HFFc6 (cell line): ENCODE measurements at places on chromosomes 4 and X.

DNA sequence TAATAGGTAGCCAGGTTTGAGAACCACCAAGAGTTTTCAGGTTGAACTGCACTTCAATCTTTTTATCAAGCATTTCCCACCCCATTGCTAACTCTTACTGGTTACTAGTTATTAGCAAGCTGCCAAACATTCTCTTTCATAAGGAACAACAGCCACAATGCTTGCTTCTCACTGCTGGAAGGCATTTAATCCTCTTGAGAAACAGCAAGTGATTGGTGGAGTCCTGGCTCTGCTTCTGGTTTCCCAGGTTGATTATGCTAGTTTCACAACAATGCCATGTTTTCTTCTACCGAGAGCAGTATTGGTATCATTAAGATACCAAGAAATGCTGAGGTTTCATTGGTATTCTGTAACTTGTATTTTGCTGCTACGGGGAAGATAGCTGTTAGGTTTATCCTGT lies 32.2 kb upstream of the TXLNG start:
- DNase-seq: no peak

DNA sequence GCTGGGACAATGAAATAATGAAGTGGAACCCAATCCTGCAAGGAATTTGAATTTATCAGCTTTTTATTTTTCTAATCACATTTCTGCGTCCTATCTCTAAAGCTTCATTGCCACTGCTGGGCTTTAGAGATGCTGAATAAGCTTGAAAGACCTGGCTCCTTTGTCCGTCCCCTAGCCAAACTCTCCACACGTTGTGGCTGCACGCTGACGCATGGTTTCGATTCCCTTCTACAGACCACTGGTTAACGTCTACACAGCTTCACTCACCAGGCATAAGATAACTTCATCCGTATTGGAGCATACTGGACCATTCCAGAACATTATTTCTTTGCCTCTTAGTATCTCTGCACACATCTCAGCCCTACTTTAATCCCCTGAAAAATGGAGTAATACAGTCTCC lies 31.2 kb downstream of the SPANXN3 start:
- no peak for DNase-seq

GRCh38 chr4:96894621-96895020 lies 1054.7 kb downstream of the PDHA2 start:
- no peak for DNase-seq

- no peak for DNase-seq
Measured at GRCh38 chr4:112201915-112202505, 29.6 kb upstream of the AP1AR start.

DNA sequence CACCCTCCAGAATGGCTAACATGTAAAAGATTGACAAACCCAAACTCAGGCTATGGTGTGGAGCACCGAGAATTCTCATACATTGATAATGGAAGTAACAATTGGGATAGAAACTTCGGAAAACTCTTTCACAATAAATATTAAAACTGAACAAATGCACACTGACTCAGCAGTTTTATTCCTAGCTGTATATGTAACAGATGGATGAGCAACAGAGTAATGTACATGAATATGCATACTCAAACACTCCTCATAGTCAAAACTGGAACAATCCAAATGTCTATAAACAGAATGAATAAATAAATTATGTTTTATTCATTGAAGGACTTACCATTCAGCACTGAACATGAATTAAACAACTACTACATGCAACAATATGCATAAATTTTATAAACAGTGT lies 37.1 kb upstream of the PDE5A start:
- DNase-seq: no peak

DNA sequence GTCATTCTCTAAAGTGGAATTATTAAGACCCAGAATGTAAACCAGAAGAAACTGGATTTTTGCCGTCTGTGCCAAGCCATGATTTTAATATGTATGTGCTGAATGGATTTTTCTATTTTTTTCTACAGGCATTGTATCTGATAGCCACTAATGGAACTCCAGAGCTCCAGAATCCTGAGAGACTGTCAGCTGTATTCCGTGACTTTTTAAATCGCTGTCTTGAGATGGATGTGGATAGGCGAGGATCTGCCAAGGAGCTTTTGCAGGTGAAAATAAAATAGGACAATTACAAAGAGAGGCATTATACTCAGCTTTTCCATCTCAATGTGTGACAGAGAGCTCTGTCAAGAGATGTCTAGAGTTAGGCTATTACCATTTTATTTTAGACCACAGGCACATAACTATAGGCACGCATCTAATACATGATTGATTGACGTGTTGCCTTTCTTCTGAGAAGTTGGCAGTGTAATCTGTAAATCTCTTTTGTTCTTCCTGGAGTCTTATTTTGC lies 53.9 kb downstream of the CAPN6 start:
- DNase-seq: no peak

GRCh38 chrX:151679798-151680402 lies 15.4 kb upstream of the PRRG3 start:
- DNase-seq: no peak

GRCh38 chrX:153981771-153982533 lies 9.4 kb downstream of the TMEM187 start:
- no peak for DNase-seq

- DNase-seq: no peak
Measured at GRCh38 chr4:107261241-107261874, 225.2 kb upstream of the DKK2 start.

- no peak for DNase-seq
Measured at GRCh38 chr4:172838943-172839342, 329.7 kb upstream of the GALNT7 start.

DNA sequence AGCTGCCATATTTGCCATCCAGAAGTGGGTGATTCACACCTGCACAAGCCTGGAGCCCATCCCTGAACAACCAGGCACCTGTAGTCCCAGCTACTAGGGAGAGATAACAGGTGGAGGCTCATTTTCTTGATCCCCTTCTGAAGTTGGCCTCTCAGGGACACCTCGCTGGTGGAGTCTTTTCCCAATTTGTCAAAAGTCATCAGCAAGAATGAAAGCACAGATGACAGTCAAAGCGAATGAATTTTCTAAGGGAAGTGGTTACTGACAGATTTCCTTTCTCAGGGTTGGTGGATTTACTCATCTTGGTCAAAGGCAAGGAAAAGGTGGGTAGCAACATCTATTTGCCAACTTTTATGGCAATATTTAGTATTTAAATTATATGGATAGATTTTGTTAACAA lies 36.5 kb downstream of the FGFBP1 start:
- no peak for DNase-seq

- DNase-seq: no peak
Measured at GRCh38 chr4:171516694-171517093, 296.5 kb upstream of the GALNTL6 start.

- no peak for DNase-seq
Measured at GRCh38 chr4:187770345-187770744, 225.2 kb upstream of the ZFP42 start.

- DNase-seq: no peak
Measured at GRCh38 chrX:7950865-7951264, 23.7 kb upstream of the PNPLA4 start.

- peak; percentile 57 for DNase-seq
Measured at GRCh38 chrX:97860226-97860625, 976.5 kb downstream of the RPA4 start.

GRCh38 chrX:96997196-96997595 lies 113.5 kb downstream of the RPA4 start:
- DNase-seq: no peak

- no peak for DNase-seq
Measured at GRCh38 chr4:168880811-168881595, 129.1 kb downstream of the CBR4 start.

DNA sequence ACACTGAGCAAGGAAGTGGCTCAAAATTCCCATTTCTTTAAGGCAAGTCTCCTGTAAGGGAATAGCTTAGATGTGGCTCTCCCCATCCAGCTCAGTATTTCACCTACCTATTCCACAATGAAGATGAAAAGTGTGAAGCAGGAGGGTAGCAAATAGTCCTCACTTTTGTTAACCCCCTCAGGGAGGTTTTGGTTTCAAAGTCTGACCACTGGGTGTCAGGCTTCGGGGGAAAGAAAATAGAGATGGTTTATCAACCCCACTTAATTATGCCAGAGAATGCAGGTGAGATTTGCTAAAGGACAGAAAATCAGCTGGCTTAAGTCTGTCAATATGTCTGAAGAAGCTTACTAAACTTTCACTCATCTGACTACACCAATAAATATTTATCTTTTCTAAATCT lies 69.5 kb downstream of the DHX15 start:
- no peak for DNase-seq

GRCh38 chr4:41365681-41366080 lies 109.0 kb downstream of the UCHL1 start:
- no peak for DNase-seq

DNA sequence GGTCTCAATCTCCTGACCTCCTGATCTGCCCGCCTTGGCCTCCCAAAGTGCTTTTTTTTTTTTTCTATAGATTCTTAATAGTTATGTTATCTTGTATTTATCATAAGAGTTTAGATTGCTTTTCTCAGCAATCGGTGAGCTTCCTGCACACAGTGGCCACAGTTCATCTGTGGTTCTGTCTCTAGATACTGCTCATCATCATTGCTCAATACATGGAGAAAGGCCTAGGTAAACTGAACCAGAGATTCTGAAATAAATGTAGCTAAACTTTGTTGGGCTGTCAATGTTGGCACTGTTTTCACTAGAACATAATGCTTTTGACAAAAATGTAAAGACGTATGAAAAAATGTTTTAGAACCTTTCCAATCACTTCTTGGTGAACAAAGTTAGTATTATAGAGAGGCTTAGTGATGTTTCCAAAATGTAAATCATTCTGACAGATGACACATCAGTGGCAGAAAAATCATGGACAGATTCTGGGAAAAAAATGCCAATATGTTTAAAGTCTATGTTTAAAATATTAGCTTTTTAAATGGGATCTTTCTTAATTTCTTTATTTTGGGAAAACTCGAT lies 50.0 kb upstream of the LIMCH1 start:
- DNase-seq: no peak

DNA sequence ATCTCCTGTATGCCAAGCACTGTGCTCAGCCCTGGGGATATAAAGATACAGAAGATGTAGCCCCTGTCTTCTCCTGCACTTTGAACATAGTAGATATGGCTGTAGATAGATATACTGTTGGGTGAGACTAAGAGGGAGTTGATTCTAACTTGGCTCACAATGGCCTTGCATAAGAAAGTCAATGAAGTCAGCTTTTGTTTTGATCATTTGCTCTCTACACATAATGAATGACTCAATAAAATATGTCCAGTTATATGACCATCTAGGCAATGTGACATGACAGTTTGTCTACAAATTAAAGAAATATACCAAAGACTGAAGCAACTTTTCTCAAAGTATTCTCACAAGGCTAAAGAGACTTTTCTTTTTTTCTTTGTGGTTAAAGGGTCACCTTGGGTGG lies 147.6 kb upstream of the DIPK2B start:
- no peak for DNase-seq

- peak; percentile 87 for DNase-seq
Measured at GRCh38 chrX:85003655-85004244, at the start of gene APOOL. Gene APOOL, plus strand, starts transcription at chrX:85003877. Its CDS starts 36 bp downstream, at chrX:85003913.

GRCh38 chr4:165834116-165834515 lies 38.9 kb upstream of the TLL1 start:
- no peak for DNase-seq

GRCh38 chr4:115430024-115430423 lies 316.6 kb upstream of the NDST4 start:
- no peak for DNase-seq

GRCh38 chr4:66000510-66001117 lies 330.3 kb upstream of the EPHA5 start:
- DNase-seq: no peak

GRCh38 chr4:27692868-27693634 lies 832.4 kb downstream of the STIM2 start:
- no peak for DNase-seq

DNA sequence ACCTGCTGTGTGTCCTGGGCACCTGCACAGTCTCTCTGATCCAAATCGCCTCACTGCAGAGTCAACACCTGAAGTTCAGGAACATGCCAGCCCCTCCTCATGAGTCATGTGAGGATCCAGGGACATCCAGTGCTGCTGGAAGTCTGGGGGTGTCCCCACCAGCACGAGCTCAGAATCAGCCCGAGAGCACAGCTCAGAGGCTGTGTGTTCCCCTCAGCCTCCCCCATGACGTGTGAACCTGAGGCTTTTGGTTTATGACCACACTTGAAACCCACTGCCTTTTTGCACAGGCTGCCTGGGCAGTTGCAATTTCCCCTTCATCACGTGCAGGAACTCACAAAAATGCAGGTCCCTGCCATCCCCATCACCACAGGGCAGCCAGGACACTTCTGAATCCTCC lies 47.1 kb downstream of the PPP2R2C start:
- DNase-seq: no peak

DNA sequence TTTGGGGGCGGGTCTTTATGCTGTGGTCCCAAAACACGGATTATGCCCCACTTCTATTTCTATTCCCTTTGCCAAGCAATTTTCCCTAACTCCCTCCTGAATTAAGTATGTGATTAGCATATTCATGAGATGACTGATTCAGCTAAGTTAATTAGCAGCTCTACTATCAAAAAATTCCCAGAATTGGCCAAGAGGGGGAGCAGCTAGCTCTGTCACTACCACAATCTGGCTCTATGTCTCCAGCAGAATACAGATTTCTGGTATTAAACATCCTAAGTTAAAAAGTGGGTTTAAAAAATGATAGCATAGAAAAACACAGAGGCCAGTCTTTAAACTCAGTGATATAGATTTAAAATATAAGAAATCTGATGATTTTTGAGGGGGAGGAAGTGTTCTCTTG lies 80.3 kb downstream of the GPC4 start:
- DNase-seq: no peak

DNA sequence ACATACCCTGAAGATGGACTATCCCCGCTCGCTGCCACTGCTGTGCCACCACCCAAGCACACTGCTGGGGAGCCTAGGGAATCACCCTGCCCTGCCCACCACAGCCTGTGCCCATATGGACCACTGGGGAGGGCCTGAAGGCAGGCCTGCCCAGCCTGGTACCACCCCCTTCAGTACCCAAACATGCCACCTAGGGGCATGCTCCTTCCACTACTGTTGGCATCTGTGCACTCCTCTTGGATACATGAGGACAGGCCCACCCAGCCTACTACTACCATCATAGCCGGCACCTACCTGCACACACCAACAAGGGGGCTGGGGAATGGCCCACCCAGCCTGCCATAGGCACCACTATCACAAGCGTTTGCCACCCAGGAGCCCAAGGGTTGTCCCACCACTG lies 30.1 kb upstream of the PRDX4 start:
- DNase-seq: no peak

- DNase-seq: peak; percentile 53
Measured at GRCh38 chrX:153333821-153334653, at the start of gene ZNF275. Gene ZNF275, plus strand, starts transcription at chrX:153334153. Its CDS starts 2,527 bp downstream, at chrX:153336680.

DNA sequence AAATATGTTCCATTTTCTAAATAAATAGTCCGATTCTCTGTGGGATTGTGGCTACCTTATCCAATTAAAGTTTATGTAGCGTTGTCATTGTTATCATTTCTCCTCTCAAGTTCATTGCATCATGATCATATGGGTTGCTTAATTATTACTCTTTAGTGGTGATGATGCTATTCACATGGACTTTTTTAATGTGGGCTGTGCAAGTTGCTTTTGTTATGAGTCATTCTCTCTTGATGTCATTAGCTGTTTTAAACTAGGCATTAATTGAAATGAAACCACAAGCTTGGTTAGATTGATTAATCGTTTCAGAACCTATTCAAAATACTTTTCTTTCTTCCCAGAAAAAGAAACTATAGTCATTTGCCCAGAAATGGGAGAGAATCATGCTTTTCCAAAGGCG lies 38.2 kb downstream of the NHS start:
- DNase-seq: peak; percentile 68

- DNase-seq: no peak
Measured at GRCh38 chr4:147325571-147325981, 155.3 kb upstream of the EDNRA start.
